ENCODE measurements at places on chromosomes 5 and 9.

DNA sequence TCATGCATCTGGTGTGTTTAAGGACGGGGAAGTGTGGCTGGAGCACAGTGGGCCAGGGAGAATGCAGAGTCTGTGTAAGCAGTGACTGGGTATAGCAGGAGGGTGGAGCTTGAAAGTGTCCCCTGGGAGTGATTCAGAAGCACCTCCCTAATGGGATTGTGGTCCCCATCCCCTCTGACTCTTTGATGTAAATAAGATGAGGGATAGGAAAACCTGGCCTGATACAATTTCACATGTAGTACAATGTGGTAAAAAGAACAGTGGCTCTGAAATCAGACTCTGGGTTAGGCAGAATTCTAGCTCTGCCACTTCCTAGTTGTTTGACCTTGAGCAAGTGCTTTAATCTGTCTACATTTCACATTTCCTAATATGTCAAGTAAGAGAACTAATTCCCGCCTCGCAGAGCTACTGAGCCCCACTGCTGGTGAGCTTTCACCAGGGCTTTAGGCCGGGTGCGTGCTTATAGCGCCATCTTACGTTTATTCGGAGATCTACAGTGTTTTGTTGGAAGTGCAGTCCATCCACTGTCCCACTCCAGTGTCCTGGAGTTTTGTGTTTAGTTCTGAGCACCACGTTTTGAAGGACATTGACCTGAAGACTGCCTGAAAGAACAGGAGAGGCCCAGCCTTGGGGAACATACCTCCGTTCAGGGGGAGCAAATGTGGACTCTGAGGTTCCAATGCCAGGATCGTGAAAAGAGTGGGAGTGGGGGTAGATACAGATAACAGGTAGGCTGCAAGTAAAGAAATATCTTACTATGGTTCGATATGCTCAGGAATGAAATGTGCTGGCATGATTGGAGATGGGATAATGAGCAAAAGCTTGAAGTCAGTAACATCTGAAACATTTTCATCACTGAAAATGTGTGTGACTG, 51.2 kb upstream of the TESK1 start:
- no peak for DNase-seq

- DNase-seq = no peak
Observed at GRCh38 chr5:110377943-110378342, 348.5 kb downstream of the TMEM232 start.

DNA sequence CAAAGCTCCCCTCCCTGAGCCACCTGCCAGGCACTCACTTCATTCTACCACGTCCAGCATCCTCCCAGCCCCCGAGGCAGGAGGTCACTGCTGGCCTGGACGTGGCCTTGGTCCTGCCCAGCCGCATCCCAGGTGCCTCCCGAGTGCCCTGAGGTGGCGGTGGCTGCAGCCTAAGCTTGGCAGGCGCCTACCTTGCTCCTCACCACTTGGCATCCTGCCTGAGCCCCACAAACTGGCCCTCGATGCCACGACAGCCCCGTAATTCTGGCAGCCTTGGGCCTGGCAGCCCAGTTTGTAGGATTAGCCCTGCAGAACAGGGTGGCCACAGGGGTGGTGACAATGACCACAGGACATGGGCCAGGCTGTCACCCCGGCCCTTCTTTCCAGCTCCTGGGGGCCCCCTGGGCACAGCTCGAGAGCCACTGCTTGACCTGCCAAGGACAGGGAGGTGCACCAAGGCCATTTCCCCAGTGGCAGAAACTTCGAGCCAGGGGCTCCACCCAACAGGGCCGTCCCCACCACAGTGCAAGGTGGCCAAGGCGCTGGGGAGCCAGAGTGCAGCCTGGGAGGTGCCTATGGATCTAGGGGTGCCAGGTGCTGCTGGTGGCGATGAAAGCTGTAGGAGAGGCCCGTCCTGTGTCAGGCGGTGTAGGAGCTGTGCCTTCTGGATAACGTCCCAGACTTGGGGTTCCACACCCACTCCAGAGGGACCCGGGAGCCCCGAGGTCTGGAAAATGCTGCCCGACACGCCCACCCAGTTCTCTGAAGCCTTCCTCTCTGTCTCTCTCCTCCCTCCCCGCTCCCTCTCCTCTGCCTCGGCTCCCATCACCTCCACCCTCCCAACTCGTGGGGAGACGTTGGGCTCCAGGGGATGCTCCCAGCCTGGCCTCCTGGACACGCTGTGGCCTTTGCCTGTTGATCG, 18.4 kb downstream of the NKD2 start:
- no peak for DNase-seq

DNA sequence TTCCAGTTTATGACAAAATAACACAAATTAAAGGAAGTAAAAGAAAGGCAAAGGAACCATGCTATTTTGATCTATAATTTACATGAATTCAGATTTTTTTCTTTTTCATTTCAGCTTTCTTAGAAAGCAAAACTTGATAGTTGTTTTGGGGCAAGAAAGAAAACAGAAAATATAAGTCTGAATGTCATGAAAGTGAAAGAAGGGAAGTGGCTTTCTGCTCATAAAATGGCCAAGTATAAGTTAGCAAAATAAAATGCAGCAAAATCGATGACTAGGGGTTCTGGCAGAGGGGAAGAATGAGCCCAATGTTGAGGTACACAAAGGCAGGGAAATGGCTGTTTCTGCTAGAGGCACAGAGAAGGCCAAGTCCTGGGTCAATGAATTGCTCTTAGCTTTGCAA, 3.0 kb upstream of the IFNW1 start:
- no peak for DNase-seq

GRCh38 chr9:93297659-93298497, 113.9 kb downstream of the WNK2 start:
- peak; percentile 18 for DNase-seq

DNA sequence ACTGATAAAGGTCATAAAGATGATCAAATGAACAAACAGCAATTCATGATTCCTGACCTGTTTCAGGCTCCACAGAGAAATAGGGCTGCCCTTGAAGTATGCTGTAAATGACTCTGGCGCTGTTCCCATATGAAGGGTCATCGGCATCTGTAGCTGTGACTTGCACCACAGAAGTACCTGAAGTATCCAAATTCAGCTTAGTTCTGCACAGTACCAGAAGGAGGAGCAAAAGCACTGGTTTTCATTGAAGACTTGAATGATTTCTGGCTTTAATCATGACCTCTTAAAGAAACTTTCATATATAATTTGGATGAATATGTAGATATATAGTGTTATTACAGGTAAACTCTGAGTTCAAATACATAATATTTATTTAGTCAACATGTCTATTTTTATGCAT, 109.1 kb downstream of the CDH10 start:
- DNase-seq = no peak

GRCh38 chr5:116292321-116292720, 207.5 kb downstream of the COMMD10 start:
- no peak for DNase-seq

- DNase-seq = no peak
Observed at GRCh38 chr5:3121813-3122212, 370.3 kb upstream of the IRX2 start.

DNA sequence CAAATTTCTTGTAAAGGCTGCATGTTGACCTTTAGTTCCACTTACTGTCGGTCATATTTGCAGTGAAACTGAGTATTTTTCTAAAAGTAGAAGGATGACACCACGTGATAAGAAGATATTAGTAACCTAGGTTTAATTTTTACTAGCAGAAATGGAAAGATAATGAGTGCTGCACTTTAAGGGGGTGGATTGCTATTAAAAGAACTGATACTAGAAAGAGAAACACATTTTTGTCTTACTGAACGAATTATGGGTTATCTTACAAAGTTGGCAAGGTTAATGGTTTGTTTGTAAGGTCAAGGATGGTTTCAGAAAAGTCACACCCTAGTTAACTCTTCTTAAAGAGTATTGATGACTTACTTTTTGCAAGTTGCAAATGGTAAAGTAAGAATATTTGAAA, 2.4 kb downstream of the MACIR start:
- no peak for DNase-seq

GRCh38 chr5:151154931-151155774, 2.4 kb downstream of the ANXA6 start:
- DNase-seq = no peak

DNA sequence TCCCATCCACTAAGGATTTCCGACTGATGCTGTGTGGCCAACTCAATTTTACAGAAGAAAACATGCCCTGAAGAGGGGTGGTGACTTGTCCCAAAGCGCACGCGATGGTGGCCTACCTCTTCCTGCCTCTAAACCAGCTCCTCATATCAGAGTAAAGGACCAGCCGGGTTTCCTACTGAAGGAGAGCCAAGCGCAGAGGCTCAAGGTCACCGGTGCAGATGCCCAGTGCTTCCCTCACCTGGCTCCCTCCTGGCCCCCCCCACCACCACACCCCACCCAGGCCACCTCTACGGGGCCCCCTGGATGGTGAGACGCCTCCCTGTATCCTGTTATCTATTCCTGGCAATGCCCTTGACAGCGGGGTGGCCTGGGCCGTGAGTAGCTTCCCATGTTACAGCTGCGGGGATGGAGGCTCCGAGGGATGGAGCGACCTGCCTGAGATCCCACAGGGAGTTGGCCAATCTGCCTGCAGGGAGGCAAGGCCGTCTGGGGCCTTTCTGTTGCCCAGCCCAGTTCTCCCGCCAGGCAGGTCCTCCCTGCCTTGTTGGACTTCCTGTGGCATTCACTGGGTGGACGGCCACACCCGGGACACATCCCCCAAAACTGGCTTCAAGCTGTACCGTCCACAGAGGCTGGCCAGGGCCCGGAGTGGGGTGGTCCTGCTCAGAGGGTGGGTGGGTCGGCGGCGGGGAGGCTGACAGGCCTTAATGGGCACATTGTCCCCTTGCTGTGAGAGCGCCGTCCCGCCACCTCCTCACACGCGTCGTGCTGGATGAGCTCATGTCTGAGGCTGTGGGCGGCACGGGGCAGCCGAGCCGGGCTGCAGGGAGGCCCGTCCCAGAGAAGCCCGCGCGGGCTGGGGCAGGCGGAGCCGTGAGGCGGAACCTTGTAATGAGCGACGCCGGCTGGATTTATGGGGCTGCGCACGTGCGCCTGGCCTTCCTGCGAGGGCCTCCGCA, 72.5 kb downstream of the MACROH2A1 start:
- no peak for DNase-seq

DNA sequence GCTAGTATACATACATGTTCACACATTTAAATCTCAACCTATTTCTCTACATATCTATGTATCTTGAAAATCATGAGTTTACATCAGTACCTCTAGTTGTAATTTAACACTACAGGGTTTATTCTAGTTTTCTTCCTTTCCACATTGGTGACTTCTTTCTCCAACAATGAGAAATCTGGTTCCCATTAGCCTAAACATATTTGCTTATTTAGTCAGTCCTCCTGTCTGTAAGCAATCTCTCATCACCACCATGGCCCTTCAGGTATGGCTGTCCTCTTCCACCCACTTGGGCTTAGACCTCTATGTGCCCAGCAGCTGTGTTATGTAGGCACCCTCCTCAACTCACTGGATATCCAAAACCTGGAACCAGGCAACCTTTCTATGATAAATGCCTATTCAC, 8.0 kb upstream of the SPATA31D1 start:
- DNase-seq = no peak

GRCh38 chr9:99092643-99093491, 12.0 kb upstream of the TGFBR1 start:
- no peak for DNase-seq

- DNase-seq = no peak
Observed at GRCh38 chr5:178304761-178305645, 72.4 kb upstream of the PHYKPL start.

- DNase-seq = no peak
Observed at GRCh38 chr5:10485142-10485795, 43.6 kb downstream of the ROPN1L start.

- no peak for DNase-seq
Observed at GRCh38 chr5:172858990-172859811, 25.1 kb downstream of the ERGIC1 start.

DNA sequence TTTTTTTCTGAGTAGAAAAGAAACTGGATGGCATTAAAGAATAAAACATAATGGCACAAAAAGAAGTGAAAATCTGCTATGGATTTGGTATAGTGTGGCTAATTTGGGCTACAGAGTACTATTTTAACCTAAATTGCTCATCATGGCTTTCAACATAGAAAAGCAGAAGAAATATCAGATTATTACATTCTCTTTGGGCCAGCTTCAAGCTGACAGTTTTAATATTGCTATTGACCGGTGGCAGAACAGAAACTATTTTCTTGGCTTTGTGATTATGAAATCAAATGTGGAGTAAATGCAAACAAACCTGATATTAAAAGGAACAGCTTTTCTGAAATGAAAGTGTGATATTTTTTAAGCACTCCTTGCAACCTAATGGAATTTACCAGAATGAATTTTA, 301.5 kb downstream of the EPB41L4A start:
- DNase-seq = no peak

DNA sequence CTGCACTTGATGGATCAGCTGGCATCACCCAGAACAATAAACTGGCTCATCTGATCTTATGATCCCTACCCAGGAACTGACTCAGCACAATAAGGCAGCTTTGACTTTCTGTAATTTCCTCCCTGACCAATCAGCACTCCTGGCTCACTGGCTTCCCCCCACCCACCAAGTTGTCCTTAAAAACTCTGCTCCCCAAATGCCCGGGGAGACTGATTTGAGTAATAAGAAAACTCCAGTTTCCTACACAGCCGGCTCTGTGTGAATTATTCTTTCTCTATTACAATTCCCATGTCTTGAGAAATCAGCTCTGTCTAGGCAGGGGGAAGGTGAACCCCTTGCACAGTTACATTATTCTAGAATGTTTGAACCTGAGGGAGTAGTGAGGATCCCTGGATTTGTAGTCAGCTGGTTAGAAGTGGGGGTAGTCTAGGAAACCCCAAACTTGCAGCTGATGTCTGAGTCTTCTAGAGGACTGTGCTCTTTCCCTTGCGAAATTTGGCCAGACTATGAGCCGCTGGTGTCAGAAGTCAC, 111.7 kb upstream of the NEK6 start:
- DNase-seq = no peak

DNA sequence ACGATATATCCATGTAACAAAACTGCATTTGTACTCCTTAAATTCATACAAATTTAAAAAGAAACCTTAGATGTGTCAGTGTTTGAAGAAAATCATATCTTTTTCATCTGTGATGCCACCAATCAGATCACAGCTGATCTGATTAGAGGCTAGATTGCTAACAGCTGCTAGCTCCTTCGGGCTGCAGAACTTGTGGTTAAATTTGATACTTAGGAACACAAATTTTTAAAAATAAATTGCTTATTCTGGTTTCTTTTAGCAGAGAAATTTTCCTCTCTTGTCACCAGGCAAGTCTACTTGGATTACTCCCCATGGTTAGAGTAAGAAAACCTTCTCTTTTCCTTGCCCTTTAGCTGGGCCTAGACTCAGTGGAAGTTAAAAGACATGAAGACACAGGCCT, 94.6 kb upstream of the RANBP6 start:
- DNase-seq = no peak

DNA sequence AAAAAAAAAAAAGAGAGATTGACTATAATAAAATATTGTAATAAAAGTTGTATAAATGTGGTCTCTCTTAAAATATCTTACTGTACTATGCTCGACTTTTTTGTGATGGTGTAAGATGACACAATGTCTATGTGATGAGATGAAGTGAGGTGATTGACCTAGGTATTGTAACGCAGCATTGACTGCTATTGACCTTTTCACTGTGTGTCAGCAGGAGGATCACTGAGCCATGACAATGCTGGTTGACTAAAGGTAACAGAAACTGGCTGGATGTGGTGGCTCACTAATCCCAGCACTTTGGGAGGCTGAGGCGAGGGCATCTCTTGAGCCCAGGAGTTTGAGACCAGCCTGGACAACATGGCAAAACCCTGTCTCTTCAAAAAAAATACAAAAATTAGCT, 78.6 kb upstream of the MYO10 start:
- DNase-seq = no peak

- no peak for DNase-seq
Observed at GRCh38 chr5:141430332-141431113, at the start of gene PCDHGA12. Gene PCDHGA12 (plus strand): TSS chr5:141430507. CDS start chr5:141430760, 253 bp downstream.

- DNase-seq = no peak
Observed at GRCh38 chr9:28539434-28540070, 966.3 kb upstream of the C9orf72 start.

All from NCI-H510A (cell line).